Activated T-cell treated with anti-CD3 and anti-CD28 coated beads, Interleukin-2, amount 50 U/mL, for 72 hours (primary cell): ENCODE measurements at places on chromosomes 3 and 15.

DNA sequence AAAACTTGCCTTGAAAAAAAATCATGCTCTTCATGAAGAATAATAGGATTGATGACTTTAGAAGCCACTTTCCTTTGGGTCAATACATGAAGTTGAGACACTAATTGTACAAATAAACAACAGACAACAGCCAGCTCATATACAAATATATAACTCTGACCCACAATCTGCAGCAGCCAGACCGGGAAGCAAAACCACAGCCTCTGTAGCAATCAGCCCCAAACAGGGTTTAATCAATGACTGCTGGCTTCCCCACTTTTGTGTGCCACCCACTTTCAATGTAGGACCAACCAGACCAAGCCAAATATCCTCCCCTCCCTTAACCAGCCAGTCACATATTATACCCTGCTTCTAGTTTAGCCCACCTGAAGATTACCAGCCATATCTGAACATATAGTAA lies 39.0 kb downstream of the IFT57 start:
- no peak for DNase-seq

GRCh38 chr3:143380449-143380848 lies 260.9 kb downstream of the CHST2 start:
- no peak for DNase-seq

DNA sequence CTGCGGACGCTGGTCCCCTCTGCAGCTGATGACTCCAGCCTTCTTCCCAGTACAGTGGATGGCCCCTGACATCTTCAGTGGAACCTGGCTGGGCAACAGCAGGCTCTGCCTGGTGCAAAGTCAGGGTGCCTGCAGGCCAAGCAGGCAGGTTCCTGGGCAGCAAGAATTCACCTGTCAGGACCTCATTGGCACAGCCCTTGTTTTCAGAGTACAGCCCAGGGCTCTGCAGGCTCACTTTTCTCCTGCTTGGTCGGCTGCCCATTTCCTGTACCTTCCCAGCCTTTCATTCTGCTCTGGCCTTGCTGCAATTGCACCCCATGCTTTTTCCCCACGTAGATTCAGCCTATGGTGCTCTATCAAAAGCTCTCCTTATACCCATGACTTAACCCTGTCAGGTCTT lies 56.0 kb downstream of the LRTM1 start:
- DNase-seq: no peak

DNA sequence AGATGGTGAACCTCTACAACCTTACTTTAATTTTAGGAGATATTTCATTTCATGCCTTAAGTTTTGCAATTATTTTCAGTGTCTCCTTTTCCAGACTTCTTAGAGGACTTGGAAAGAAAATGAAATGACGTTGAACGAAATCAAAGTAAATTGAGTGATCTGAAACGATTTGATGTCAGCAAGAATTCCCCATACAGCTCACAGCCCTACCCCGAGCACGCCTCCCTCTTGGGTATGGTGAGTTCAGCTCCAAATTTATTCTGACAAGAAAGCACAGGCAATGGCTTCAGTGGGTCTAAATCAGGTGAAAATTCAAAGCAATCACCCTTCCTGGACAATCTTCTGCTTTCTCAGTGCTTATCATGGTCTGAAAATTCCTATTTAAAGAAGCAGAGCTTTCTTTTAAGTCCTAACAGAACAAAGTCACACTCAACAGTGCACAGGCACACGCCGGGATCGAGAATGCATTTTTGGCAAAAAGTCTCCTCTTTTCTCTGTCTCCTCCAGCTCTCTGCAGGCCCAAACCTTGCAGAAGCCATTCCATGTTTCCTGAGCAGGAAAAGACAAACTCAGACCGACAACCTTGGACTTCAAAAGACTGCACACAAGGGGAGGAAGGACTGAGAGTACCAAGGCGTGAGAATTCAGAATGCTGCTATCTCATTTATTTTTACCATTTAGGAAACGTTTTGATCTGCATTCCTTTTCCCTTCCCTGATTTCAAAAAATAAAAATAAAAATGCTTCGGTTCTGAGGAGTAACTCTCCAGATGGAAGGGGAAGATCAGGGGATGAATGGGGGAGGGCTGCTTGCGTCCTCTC lies 72.0 kb downstream of the CCNL1 start:
- no peak for DNase-seq

GRCh38 chr15:77915261-77915960 lies 162.1 kb downstream of the TBC1D2B start:
- DNase-seq: no peak

GRCh38 chr3:140117096-140117526 lies 182.1 kb downstream of the CLSTN2 start:
- no peak for DNase-seq

- no peak for DNase-seq
Measured at GRCh38 chr3:15531346-15531745, 9.8 kb upstream of the COLQ start.

DNA sequence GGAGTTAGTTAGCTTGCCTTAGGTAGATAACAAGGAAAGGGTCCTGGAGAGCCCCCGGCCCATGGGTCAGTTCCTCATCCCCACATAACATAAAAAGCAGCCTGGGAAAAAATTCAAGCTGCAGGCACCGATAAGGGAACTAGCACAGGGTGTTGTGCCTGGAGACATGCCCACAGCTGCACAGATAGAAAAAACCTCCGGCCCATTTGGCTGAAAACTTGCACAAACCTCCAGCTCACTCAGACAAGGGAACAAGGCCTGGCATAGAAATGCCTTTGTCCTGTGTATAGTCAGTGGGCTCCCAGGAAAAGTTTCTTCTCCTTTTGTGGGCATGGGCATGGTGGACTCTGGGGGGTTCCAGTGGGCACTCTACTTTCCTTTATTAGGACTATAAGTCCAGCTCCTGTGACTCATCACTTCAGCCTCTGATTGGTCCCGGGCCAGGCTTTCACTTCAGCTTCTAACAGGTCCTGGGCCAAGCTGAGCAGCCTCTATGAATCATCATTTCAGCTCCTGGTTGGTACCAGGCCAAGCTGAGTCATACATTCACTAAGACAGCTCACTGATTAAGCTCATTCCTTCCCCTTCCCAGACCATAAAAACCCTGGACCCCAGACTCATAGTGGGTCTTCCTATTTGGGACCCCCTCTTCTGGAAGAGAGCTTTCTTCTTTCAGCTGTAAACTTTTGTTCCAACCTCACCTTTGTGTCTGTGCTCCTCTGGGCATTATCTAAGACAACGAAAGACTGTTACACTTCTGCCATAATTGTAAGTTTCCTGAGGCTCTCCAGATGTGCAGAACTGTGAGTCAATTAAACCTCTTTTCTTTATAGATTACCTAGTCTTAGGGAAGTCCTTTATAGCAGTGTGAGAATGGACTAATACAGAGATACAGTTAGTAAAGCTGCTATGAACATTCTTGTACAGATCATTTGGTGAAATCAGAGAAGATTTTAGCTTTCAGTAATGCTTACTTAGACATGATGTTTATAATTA lies 348.0 kb upstream of the DPPA4 start:
- no peak for DNase-seq

GRCh38 chr3:66953934-66954445 lies 44.1 kb upstream of the KBTBD8 start:
- no peak for DNase-seq

DNA sequence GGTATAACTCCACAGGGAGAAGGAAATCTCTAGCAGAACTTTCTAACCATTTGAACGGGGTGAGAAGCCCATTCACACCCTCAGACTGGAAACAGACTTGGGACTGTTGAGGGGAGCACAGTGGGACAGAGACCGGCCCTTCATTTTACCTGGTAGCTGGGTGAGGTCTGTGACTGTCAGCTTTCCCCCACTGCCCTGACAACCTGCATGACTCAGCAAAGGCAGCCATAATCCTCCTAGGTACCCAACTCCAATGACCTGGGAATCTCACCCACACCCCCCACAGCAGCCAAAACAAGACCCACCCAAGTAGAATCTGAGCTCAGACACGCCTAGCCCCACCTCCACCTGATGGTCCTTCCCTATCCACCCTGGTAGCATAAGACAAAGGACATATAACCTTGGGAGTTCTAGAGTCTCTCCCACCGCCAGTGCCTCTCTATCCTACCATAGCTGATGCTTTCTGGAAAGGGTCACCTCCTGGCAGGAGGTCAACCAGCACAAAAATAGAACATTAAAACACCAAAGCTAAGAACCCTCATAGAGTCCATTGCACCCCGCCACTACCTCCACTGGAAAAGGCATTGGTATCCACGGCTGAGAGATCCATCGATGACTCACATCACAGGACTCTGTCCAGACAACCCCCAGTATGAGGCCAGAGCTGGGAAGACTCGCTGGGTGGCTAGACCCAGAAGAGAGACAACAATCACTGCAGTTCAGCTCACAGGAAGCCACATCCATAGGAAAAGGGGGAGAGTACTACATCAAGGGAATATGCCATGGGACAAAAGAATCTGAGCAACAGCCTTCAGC lies 28.0 kb downstream of the SENP7 start:
- no peak for DNase-seq

DNA sequence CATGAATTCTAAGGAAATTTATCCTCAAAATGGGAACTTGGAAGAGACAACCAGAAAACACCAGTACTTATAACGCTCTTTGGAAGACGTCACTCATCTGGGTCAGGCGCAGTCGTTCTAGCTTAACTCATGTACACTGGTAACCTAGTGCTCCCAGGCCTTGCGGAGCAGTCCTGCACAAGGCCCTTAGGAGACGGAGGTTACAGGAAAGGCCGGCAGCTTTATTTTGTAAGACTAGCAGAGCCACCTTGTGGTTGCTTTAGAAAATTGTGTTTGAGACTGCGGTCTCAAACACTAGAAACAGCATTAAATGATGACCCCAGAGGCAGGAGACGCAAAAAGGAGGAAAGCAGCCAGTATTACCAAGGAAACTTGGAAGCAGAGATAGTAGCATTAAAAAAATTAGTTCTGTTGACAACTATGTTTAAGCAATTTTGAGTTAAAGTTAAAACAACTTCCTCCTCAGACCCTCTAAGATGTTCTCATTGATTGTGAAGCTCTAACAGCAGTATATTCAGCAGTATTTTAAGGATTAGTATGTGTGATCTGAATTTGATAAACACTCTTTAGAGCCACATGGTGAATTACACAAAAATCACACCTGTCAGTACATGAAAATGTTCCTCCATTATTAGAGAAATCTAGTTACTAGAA lies 141.9 kb upstream of the C2CD4B start:
- DNase-seq: no peak

GRCh38 chr3:40895109-40895508 lies 304.2 kb upstream of the CTNNB1 start:
- no peak for DNase-seq

DNA sequence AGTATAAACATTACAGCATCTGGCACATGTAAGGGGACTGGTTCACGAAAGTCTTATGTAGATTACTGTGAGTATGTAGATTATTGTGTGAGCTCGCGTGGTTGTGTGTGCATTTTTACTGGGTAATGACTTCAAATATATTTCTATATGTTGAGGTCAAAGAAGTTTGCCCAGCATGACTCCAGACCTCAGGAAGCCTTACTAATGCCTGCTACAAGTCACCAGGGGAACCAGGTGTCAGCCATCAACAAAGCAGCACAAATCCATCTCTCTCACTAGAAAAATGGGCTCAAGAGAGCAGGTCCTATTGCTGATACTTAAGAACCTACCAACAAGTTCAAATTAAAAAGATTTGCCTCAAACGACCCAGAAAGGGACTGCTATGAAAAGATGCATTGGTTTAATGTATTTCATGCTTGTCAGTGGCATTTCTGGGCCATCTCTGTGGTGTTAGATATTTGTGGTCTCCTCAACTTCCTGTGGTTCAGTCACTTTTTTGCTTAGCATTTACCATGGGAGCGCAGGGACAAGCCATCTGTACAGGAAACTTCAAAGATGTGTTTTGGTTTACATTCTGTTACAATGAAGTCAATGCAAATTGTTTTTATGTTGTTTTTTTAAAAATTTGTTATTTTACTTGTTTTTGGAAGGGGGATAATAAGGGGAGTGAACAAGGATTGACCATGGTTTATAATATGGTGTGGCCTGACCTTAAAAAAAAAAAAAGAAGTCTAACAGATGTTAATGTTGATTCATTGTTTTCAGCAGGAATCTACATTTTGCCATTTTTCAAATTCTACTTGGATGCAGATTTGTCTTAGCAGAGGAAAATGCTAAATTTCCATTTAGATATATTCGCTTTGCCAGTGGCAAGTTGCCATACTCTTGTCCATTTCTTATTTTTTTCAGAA lies 172.1 kb upstream of the ADAMTS9 start:
- DNase-seq: no peak

DNA sequence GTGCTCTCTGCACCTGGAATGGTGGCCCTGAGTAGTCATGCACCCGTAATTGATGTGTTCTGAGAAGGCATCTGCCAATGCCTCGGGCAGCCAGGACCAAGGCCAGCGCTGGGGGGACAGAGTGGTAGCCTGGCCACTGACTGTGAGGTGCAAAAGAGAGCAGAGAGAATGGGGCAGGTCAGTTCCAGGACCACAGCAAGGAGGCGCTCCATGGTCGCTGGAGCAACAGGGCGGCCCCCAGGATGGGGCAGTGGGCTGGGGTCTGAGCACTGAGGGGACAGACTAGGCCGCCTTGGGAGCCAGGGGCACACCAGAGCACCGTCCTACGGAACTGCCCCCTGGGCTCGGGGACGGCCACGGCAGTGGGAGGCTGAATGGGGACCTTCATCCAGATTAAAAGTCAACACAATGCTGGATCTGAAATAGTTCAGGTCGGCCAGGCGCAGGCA lies 48.3 kb upstream of the IQSEC1 start:
- DNase-seq: no peak

DNA sequence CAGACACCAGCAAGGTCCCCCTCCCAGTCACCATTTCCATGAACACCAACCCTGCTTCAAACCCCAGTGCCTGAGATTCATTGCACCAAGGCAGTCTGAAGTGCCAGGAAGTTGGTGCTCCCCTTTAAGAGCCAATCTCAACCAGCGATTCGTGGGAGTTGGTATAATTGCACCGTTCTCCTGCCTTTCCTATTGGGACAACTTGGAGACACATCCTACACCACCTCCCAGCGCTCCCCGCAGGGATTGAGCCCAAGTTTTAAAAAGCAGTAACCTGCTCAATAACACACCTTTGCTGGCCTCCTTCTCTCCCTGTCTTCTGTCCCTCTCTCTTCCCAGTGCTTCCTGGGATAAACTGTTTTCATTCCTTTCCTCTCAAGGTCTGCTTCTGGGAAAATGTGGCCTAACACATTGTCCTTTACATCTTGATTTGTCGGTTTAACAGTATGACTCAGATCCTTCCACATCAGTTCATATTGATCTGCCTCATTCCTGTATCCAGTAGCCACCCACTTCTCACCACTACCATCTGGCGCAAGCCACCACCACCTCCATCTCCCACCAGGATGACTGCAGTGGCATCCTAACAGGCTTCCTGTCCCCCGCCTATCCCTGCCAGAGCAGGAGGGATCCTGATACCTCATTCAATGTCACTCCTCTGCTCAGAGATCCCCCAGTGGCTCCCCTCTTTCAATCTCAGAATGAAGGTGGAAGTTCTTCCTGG lies 37.8 kb upstream of the HRH1 start:
- DNase-seq: no peak

GRCh38 chr3:135229018-135229495 lies 434.0 kb downstream of the EPHB1 start:
- DNase-seq: no peak

DNA sequence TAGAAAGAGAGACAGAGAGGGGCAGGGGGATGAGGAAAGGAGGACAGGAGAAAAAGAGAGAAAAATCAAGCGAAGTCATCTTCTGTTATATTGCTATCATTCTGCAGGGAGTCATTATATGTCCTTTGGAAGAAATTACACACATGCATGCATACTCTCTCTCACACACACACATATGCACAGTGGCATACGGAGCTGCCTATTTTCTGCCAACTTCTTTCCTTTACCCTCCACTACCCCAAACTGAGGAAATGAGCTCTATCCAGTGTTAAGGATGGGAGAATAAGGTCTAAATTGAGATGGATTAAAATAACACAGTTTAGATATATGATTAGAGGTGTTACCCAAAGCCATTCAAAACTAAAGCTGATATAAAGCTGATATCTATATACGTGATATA lies 48.8 kb downstream of the PDZRN3 start:
- DNase-seq: no peak
